ENCODE measurements at places on chromosomes 2 and 18.

- no peak for DNase-seq
Observed at GRCh38 chr2:98664323-98664722, 55.9 kb downstream of the UNC50 start.

- no peak for DNase-seq
Observed at GRCh38 chr2:180655393-180655792, 325.0 kb upstream of the UBE2E3 start.

DNA sequence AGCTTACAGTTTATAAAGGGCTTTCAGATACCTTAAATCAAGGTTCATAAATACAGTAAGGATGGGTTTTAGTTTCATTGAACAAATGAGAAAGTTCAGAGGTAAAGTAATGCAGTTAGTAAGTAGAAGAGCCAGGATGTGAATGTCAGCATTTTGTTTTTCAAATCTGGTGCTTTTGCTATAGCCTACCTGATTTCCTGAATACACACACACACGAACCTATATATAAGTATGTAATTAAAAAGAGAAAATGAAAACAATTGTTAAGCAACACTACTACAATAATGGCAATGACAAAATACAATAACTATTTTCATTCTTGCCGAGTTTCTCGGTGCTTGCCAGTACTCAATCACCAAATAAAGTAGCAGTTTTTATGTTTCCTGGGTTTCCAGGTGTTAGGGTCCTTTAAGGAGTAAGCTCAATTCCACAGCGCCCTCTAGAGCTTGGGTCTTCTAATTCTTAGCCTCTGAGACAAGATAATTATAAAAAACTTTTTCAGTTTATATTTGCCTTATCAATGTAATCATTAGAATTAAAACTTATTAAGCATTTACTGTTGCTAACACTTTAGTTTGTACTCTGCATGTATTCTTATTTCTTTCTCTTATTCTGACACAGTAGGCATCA lies 512.9 kb upstream of the ACVR2A start:
- peak; percentile 43 for DNase-seq

DNA sequence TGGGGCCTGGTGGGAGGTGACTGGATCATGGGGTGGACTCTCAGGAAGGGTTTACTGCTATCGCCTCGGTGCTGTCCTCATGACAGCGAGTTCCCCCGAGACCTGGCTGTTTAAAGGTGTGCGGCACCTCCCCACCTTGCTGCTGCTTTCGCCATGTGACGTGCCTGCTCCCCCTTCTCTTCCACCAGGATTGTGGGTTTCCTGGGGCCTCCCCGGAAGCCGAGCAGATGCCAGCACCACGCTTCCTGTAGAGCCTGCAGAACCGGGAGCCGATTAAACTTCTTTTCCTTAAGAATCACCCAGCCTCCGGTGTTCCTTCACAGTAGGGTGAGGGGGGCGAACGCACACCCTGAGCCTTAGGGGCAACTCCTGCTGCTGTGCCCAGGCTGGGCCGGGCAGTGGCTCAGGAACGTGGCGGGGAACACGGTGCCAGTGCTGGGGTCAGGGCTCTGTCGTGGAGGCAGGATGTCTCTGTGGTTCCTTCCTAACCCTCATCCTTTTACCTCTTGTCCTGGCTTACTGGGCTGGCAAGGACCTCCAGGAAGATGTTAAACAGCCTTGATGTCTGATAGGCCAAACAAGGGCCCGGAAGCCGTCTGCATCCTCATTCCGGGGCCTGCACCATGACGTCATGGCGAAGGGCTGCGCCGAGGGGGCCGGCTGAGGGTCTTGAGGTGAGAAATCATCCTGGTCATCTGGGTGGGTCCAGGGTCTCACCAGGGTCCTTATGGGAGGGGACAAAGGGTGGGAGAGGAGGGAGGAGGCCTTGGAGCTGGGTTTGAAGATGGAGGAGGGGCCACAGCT lies 12.7 kb downstream of the NEU4 start:
- DNase-seq = no peak

DNA sequence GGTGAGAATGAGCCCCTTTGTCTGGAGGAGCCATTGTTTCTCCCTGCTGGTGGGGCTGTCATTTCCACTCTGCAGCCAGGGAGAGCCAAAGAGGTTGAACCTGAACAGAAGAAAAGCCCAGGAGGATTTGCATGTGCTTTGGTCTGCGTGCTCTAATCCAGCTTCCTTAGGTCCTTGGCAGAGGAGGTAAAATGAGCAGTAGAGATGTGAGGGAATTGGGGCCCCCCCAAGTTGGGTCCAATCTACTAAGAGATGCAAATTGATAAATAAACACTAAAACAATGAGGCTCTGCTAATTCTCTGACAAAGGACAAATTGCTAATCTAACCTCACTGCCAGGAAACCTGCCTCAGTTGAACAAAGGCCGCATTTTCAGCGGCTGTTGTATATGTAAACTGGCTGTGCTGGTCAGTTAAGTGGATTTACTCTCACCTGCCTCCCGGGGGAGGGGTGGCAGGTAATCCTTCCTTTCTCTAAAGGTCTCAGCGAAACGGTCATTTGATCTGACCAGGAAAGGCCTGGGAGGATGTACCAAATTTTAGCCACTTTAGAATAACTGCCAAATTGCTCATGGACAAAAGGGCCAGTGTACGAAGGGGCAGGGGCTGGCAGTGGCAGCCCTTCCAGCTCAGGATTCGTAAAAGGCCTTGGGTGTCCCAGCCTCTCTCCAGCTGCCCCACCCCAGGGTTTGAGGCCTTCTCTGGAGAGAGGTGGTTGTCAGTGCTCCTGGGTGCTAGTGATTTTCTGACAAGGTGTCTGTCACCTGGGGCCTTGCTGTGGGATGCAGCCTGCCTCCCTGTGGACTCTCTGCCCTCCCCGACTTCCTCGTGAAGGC lies 193.6 kb downstream of the MIB1 start:
- no peak for DNase-seq
